ENCODE measurements at places on chromosomes 6 and 20.

DNA sequence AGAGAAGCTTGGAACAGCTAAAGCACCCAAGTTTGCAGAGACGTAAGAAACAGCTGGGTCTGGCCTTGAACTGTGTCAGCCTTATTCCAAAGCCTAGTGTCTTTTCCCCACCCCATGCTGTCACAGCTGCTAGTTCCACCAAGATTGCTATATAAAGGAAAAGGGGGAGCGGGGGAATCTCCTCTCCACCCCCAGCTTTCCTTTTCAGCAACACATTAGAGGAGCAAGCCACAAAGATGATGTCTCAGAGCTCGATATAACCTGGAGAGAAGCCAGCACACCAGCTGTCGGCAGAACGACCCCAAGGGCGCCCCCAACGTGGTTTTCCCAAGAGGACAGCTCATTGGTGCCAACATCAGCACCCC lies 36.5 kb downstream of the ATP9A start:
- no peak for DNase-seq

DNA sequence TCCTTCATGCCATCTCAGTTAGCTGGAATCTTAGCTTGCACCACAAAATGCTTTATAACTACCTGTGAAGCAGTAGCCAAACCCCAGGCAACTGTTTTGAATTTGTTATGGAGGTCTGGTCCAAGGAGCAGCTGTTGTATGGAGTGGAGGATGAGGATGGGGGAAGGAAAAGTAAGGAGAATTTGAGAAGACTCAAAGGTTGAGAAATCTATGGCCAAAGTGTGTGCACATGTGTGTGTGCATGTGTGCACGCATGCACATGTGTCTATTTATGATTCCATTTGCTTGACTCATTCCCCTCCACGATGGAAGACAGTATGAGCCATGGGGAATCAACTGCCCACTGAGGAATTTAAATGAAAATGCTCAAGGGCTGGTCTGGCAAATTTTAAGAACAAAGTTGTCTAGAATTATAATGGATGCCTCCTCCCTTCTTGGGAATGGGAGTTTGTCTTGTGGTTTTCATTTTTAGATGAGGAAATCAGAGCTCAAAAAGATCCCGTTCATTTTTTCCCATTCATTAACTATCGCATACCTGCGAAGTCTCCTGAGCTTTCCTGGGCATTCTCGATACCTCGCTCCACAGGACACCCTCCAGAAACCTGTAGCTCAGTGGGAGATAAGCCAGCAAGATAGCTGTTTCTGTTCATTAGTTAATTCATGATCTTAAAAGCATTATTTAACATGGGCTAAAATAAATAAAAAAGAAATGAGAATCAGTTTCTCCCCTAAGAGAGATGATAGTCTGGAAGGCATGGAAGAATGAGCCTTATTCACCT lies 152.3 kb upstream of the NEDD9 start:
- DNase-seq = no peak

DNA sequence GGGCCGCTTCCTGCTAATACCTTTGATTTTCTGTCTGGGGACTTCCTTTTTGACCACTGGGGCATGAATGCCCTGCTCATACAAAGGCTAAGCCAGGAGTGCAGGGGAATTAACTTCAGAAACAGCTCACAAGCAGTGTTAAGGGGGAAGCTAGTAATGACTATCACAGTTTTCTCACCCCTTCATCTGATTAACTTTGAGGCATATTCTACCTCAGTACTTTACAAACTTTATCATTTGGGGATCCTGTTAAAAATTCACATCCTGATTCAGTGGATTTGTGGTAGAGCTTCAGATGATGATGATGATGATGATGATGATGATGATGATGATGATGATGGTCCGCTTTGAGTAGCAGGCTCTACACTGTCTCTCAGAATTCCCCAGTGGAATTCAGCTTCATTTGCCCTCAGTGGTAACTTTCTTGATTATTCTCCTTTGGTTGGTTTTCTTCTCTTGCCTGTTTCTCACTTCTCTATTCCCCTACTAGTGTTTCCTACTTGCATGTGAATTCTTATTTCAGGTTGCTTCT lies 78.4 kb upstream of the TMEM170B start:
- DNase-seq = no peak

- DNase-seq = no peak
These were observed 21.0 kb downstream of the MAP3K5 start for GRCh38 chr6:136771306-136771705.

GRCh38 chr6:56757588-56757984 lies 114.9 kb upstream of the DST start:
- DNase-seq = no peak

DNA sequence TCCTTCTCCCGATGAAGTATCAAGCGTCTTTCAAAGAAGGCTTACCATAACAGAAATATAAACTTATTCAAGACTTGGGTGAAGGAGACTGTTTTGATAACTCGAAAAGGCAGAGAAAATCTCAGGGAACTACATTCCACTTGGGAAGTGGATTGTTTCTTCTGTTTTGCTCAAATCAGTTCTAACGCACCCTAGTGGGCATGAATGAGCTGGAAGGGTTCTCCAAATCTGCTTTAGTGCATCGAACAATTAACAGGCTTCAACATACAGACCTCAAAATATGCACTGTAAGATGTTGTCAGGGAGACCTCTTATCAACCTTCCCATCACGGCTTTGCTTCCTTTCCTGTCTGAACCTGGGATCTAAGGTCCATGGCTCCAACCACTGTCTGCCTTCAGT lies 392.5 kb downstream of the CD83 start:
- DNase-seq = no peak

GRCh38 chr6:158642097-158642601 lies 2.4 kb downstream of the DYNLT1 start:
- DNase-seq = no peak

- no peak for DNase-seq
These were observed 405 bp downstream of the RALGAPA2 start for GRCh38 chr20:20712004-20712473.

- DNase-seq = no peak
These were observed 236.3 kb upstream of the ZNF217 start for GRCh38 chr20:53829724-53830521.
